ENCODE measurements at places on chromosomes 11 and 22.
A peak's percentile ranks its signal among the peaks of the same experiment; 100 is the strongest.

- peak; percentile 44 for DNase-seq
Observed at GRCh38 chr22:37260901-37261336, 16.9 kb upstream of the RAC2 start.

DNA sequence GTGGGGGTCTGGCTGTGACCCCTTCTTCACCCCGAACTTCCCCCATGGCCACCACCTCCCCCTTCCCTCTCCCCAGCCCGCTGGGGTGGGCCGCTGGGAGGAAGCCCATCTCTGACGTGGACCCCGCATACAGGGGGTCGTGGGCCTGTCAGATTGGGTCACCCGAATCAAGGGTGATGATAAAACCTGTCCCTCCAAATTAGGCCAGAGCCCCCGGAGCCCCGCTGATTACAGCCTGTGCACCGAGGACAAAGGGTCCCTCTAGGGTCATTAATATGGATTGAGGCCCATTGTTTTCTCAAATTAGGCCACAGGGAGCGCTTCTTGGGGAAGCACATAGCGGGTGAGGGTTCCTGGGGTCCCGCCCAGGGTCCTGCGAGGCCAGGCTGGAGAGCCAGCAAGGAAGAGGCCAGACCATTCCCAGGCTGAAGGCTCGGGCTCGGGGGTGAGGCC, 4.9 kb upstream of the LINC01488 start:
- no peak for DNase-seq

GRCh38 chr11:72349616-72350218, 84.6 kb downstream of the CLPB start:
- peak; percentile 51 for DNase-seq

GRCh38 chr22:21858025-21858764, 9.2 kb downstream of the MAPK1 start:
- DNase-seq: no peak

DNA sequence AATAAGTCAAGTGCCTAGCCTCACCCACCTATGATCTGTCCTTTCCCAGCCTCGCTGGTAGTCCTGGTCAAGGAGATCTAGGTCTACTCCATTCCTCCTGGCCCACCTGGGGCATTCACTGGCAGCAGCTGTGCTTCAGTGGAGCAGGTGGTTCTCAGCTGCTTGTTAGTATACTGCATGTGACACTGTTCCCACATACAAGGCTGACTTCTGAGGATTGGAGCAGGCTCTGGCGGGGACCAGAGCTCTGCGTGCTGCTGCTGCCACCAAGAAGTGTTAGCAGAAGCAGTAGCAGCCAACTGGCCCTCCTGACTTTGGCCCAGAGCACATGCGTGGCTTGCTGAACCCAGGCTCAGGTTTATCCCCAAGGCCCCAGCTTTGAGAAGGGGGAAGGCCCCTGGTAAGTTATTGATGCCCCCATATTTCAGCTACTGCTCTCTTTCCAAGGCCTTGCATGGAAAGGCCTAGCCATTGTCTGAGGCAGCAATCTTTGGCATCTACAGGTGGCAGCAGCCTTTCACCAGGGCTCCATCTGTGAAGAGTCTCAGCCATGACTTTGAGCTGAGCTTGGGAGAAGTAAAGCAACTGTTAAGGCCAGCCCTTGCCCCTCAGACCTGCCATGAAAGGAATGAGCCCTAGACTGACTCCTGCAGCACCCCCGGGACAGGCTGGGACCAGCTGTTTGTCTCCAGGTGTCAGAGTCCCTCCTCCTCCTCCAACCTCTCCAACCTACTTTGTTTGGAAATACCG, 26.5 kb downstream of the ARHGAP1 start:
- DNase-seq: no peak

DNA sequence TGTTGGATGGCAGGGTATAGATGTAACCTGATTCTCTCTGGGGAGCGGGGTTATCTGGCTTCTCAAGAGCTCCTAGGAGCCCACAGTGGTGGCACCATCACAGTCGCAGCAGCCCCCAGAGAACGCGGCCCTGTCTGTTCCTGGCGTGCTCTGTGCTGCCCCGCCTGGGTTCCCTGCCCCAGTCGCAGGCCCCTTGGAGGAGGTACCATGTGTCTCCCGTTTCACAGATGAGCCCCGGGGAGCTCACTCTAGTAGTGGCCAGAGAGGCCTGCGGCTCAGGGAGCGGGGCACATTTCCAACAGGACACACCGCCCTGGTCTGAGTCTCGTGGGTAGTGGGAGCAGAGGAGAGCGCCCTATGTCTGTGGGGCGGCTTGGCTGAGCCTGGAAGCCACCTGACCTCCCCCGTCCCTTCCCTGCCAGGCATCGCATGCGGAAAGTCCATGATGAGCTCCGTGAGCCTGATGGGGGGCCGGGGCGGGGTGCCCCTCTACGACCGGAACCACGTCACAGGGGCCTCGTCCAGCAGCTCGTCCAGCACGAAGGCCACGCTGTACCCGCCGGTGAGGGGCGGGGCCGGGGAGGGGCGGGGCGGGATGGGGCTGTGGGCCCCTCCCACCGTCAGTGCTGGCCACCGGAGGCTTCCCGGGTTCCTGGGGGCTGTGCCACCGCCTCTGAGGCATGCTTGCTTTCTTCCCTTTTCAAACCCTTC, 21.0 kb upstream of the PPP6R3 start:
- no peak for DNase-seq

DNA sequence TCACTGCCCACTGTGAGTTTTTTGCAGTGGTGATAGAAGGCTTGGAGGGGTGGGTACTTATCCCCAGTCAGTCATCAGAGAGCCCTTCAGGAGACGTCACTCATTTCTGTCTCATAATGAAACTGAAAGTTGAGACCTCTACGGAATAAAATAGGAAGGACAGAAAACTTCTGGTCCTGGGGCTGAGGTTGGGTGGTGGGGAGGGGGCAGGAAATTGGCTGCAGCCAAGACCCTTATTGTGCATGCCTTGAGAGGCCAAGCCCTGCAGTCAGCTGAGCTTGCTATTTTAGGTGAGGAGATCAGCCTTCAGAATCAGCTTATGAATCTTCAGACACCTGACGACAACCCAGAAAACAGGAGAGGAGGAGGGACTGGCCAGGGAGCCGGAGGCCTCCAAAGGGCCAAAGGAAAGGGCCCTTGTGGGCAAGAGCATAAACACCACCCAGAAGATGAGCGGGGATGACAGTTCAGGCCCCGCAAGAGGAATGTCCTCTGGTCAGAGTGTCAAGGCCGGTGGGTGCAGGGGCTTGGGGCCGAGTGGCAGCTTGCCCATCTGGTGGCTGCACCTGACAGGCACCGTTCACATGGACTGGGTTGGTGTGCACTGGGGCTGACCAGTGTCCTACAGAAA, 17.9 kb upstream of the ADA2 start:
- DNase-seq: no peak

DNA sequence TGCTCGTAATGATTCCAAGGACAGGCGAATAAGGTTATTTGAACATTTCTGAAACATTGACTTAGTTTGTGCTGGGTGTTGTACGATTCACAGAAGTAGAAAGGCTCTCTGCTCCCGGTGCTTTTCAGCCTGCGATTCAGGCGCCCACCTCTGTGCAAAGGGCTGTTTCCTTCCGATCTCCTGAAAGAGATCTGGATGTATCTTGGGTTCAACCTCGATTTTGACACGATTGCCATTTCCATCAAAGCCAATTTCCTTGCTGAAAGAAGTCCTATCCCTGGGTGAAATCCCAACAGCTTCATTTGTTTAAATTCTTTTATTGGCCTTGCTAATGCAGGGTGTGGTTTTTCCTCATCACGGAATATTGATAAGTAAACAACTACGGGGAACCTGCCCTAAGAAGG, 1.1 kb upstream of the ZC3H12C start:
- DNase-seq: peak; percentile 46

GRCh38 chr11:1548221-1549070, 23.6 kb downstream of the DUSP8 start:
- DNase-seq: peak; percentile 75

DNA sequence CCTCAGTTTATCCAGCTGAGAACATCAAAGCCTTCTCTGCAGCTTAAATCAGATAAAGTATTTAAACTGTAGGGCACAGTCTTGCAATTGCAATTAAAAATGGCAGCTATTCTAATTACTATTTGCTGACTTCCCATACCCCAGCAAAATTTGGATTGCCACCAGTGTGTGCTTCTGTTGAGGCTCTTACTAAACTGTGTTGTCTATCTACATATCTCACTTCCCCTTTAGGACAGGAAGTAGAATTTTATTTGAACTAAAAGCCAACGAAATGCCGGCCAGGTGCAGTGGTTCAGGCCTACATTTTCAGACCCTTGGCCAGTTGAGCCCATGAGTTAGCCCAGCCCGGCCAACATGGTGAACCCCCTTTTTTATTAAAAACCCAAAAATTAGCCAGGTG, 7.1 kb downstream of the SAA4 start:
- no peak for DNase-seq

GRCh38 chr11:33329705-33330329, 72.6 kb downstream of the HIPK3 start:
- peak; percentile 68 for DNase-seq

DNA sequence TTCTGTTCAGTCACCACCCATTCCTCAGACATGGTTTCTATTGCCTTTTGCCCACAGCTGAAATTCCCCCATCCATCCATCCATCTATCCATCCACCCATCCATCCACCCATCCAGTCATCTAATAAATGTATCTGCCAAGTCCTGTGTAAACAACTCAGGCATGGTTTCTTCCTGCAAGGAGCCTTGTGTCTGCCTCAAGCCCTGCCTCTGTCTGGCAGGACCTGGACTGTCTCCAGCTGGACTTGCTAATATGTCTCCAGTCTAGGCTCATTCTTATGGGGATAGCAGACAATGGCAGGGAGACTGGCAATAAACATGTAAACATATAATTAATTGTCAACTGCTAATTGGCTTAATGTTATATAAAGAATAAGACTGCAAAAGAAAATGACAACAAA, 64.7 kb upstream of the AMPD3 start:
- DNase-seq: no peak
